Stimulated activated CD4-positive, alpha-beta T cell treated with anti-CD3 and anti-CD28 coated beads, Interleukin-12 subunit alpha, Interleukin-12 subunit beta, amount 100 ng/mL, for 48 hours (primary cell): ENCODE measurements at places on chromosomes 6 and 20.

DNA sequence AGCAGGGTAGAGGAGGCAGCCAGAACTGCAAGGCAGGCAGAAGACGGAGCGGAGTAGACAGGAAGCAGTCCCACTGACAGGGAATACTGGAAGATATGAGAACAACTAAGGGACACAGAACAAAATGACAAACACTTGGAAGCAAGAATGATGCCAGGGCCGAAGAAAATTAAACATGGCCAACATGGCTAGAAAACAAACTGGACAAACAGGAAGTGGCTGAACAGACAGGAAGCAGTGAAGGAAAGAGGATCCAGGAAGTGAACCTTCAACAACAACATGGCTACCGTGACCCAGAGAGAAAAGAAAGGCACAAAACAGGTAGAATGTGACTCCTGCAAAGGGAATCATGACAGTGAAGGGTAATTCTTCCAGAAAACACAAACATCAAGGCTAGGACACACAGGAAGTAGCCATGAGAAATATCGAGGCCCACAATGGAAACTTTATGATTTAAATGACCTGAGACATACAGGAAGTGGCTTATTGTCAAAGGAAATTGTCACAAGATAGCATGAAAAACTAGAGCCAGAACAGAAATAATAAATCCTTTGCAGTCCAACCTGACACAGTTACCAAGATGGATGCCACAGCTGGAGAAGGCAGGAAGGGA lies 9.1 kb downstream of the COL11A2 start:
- DNase-seq = no peak

GRCh38 chr20:25389401-25389857 lies 1.2 kb downstream of the ABHD12 start:
- no peak for DNase-seq

DNA sequence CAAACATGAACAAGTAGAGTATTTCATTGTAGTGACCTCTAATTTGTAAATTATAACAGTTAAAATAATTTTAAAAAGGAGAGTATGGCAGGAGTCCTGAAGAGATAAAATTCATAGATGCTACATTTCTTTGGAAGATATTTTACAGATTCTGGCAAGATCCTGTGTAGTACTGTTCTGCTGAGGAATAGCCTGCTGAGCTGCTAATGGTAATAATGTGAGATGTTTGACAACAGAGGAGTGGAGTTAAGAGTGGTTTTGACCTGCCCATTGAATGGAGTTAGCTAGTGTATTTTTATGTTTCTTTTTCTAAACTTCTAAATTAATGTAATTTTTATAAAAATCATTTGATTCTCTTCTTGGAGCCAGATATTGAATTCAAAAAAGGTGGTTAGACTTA lies 11.8 kb downstream of the CLVS2 start:
- no peak for DNase-seq

DNA sequence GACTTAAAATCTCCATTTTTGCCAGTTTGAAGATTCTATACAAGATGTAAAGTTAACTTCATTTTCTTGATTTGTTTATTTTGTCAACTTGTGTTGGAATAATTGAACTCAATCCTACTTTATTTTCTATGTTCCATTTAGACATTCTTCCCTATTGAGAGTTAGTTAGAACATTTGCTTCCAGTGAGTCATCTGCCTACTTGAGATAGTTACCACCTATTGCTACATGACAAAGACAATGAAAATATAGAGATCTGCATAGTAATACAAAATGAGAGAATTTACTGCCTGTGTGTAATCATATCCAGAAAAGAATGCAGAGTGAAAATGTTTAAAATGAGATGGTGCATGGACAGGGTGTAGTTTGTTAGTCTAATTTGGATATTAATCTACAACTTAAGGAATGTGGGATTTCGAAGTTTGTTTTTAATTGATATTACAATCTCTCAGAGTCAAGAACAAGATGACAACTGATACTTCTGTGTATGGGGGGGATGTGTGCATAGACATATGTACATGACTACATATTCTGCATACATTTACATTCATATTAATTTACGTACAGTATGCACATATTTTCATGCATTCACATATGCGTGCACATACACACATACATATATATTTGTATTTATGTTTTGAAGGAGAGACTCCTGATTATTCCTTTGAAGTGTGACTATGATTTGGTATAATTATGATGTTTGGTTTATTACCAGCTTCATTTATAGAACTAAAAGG lies 420.1 kb downstream of the NKAIN2 start:
- DNase-seq = no peak

- DNase-seq = no peak
Observed at GRCh38 chr20:43191946-43192863, 2.5 kb upstream of the PTPRT start.

DNA sequence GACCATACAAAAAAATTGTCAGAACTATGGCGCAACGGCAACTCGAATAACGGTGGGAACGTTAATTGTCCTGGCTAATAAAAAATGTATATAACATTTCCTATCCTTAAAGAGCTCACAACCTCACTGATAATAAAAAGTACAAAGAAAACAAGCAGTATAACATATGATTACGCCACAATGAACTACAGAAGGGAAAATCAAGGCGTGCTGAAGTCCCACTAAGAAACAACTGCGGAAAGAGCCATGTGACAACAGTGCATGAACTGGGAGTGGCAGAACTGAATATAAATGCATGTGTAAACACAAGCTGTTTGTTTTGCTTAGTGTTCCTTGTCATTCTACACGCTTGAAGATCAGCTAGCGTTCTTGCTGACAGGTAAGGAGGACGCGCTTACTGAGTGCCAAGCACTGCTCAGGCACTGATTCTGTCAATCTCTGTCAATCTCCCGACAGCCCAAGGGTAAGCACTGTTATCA lies 466 bp upstream of the PSMB1 start:
- no peak for DNase-seq

DNA sequence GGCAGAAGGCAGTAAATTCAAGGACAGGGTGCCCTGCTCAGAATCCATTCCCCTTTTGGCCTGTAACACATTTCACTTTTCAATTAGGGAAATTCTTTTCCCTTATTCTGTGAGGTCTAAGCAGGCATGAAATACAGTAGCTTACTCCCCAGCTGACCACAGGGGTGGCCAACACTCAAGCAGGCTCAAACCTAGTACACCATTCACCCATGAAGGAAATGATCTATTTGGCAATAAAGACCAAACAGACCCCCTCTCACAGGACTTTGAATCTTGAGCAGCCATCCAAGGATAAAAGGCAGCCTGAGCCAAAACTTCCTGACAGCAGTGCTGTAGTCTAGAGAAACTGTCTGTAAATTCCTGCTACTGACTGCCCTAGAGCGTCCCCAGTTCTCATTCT lies 17.7 kb downstream of the PDSS2 start:
- DNase-seq = no peak

DNA sequence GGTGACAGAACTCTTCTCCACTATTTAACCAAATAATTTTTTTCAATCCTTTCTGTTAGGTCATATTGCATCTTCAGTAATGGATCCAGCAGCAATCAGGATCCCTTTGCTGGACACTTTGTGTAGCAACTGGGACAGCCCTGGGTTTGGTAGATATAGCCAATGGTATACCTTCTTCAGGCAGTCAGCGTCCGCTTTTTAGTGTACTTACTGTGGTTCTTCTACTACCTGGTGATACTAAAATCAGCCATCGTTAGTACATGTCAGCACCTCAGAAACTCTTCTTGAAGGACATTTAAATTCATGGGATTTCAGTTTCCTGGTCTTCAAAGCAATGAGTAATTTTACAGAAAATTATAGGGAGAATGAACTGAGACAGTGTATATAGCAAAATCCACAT lies 93.5 kb downstream of the ADGRG6 start:
- no peak for DNase-seq

DNA sequence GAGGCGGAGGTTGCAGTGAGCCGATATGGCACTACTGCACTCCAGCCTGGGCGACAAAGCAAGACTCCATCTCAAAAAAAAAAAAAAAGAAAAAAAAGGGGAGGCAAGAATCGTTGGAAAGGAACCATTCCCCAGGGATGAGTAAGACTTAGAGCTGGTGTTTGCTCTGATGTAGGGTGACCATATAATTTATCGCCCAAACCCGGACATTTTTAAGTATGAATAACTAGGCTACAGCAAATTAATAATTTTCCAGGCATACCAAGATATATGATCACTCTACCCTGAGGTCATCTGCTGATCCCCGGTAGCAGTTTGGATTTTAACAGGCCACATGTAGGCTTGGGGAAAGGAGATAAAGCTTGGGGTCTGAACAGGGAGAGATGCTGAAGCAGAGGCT lies 260.9 kb downstream of the BTBD9 start:
- DNase-seq = no peak

DNA sequence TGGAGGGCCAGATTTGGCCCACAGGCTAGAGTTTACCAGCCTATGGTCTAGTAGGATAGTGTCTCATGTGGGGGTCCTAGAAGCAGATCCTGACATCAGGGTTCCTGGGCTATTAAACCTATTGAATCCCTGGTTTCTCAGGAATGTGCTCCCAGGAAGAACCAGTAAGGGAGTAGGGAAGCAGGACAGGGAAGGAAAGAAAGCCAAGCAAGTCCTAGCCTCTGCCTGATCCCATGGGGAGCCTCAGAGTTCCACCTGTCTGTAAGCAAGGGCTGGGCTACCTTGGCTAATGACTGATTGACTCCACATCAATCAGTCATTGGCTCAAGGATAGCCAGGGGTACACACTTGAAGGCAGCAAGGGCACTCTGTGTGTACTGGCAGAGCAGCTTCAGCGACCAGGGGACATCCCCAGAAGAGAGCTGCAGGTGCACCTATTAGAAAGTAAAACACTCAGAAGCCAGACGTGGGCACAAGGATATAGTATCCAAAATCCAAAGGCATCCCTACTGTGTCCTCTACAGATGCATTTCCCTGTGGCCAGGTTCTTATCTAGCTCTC lies 309.5 kb downstream of the TSHZ2 start:
- no peak for DNase-seq

DNA sequence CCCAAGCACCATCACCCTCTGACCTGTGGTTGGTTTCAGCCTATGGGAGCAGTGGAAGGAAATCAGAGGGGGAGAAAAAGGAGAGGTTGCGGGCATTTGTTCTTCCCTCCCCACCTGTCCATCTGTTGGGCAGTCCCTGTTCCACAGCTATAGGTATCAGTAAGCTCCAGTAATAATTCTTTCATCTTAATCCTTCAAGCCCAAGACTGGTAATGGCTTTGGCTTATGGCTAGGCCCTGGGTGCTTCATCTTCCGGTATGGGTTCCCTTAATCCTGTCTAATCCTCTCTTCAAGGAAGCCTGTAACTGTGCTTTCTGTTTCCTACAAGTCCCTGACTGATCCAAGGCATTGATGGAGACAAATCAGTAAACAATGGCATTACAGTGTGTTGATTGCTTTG lies 42.2 kb upstream of the STK35 start:
- no peak for DNase-seq

- no peak for DNase-seq
Observed at GRCh38 chr6:122154155-122154554, 245.3 kb upstream of the HSF2 start.

DNA sequence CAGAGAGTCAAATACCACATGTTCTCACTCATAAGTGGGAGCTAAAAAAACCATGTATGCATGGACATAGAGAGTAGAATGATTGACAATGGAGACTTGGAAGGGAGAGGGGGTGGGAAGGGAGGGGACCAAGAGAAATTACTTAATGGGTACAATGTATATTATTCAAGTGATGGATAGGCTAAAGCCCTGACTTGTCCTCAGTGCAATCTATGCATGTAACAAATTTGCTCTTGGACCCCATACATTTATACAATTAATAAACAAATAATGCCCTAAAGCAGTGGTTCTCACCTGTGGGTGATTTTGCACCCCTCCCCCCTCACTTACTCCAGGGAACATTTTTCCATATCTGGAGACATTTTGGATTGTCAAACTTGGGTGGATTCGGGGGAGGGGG lies 33.5 kb upstream of the NEDD9 start:
- no peak for DNase-seq

DNA sequence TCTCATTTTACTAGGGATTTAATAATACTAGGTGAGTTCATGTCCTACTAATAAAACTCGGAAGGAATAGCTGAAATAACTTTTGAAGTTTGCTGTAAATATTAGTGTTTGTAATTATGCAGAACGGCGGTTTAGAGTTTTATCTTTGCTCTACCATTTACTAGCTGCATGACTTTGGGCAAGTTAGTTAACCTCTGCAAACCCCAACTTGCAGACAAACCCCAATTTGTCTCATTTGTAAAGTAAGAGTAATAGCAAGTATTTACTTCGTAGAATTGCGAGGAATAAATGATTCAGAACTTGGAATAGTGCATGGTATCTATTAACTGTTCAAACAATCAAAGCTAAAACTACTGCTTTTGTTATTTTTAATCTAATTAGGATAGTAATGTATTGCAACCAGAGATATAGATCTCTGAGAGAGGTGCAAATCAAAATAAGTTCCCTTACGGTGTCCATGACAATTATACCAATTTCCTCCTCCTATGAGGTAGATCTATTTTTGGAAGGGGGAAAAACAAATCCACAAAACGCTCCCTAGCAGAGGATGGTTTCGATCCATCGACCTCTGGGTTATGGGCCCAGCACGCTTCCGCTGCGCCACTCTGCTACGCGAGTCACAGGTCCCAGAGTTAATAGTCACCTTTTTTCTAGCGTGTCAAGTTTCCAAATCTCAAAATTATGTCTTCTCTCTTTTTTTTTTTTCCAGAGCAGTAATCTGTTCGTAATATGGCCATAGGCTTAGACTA lies 35.1 kb upstream of the BTN3A2 start:
- peak; percentile 60 for DNase-seq
